ENCODE measurements at places on chromosomes 7 and 10. TPM values are rescaled to one million over a fixed set of nuclear protein-coding genes. Genes with fewer than 3 reads are reported as not detected.

The ACTL6B gene
- polyA plus RNA-seq: not detected

The SPDYE1 gene
- polyA plus RNA-seq: 0.80 TPM

The CPVL gene
- polyA plus RNA-seq: 56.7 TPM

The PHF14 gene
- polyA plus RNA-seq: 59.0 TPM

The NPFFR1 gene
- 0.23 TPM for polyA plus RNA-seq

The ZNF783 gene
- polyA plus RNA-seq: 15.7 TPM

The TMEM213 gene
- 35.2 TPM for polyA plus RNA-seq

The TMEM229A gene
- polyA plus RNA-seq: 0.23 TPM

GRCh38 chr10:68067029-68067428 lies 8.1 kb downstream of the HERC4 start:
- DNase-seq: no peak

GRCh38 chr7:130070861-130071622 lies 708 bp downstream of the KLHDC10 start:
- no peak for DNase-seq

- no peak for DNase-seq
These were observed 622 bp downstream of the DYNC1I1 start for GRCh38 chr7:95772771-95773581.

GRCh38 chr7:22301790-22302189 lies 55.2 kb downstream of the RAPGEF5 start:
- DNase-seq: no peak

GRCh38 chr10:109027534-109028185 lies 895.7 kb downstream of the XPNPEP1 start:
- DNase-seq: no peak

DNA sequence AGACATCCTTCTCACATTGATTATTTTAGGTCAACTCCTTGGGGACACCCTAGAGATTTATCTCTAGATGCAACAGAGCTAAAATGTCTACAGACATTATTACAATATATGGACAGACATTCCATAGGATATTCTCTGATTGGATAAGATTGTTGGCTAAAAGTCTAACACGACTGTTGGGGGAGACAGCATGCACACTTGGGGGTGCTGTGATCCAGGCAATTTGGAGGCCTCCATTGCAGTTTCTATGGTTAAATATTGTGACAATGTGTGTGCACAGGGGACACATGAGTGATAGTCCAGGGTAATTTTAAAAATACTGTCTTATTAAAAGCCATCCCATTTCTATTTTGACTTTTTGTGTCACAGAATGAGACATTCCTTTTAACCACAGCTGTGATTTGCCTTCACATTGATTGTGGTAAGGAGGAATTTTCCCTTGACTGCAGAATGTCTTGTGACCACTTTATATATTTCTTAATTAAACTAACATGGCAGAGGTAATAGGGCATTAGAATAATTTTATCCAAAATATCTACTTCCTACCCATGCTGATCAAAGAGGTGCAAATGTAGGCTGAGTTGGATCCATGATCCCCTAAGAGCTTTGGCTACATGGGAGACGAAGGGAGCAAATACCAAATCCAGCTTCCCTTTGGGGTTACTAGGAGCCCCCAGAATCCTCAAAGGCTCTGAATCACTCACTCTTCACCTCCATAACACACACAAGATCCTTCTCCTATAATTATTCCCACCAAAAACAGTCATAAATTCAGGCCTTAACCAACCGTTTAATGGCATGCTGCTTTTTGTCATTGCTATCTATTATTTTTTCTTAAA lies 7.3 kb downstream of the TFPI2 start:
- DNase-seq: no peak

DNA sequence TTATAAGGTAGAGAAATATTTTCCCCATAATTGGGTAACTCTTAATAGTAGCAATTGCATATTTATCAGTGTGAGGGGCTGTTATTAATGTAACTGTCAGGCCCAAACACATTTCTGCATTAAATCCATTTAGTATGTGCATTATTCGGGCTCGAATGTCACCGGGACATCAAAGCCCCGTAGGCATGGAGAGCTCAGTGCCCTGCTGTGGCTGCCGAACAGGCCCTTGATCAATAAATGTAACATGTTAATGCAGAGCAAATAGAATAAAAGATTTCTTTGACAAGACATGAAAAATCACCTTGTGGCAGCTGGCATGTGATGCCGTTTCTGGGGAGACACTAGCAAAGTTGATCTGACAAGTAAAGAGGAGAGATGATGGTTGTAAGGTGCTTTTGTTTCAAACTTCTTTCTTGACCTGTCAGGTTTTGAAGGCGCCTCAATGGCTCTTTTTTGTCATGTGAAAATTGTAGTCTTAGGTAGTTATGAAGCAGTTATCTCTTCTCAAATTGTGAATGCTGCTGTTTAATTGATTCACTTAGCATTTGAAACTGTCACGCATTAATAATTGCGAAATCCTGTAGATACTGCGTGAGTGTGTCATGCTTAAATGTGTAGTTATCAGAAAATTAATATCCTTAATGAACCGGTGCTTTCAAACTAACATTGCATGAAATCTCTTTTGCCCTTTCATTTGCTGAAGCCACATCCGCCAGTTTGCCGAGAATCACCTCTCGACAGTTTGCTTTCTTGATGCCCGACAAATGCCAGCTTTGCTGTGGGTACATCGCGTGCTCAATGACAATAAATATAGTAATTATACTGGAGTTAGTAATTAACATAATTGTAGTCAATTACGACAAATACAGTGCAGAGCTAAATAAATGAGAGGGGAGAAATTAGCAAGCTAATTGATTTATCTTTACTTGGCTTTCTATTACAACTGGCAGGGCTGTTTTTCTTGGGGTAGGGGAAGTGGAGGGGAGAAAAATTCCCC lies 19.5 kb downstream of the LRMDA start:
- no peak for DNase-seq

DNA sequence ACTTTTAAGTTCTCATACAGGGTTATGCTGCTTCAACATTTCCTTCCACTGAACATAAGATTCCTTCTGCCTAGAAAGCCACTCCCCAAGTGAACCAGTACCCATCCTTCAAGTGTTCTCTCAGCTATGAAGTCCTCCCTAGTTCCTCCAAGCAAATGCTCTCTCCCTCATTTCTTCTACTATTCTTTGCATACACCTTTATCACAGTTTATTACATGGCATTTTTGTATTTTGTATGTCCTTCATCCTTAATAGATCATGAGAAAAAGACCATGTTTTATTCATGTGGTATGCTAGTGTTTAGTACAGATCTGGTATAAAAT lies 1.9 kb downstream of the SYPL1 start:
- DNase-seq: no peak

DNA sequence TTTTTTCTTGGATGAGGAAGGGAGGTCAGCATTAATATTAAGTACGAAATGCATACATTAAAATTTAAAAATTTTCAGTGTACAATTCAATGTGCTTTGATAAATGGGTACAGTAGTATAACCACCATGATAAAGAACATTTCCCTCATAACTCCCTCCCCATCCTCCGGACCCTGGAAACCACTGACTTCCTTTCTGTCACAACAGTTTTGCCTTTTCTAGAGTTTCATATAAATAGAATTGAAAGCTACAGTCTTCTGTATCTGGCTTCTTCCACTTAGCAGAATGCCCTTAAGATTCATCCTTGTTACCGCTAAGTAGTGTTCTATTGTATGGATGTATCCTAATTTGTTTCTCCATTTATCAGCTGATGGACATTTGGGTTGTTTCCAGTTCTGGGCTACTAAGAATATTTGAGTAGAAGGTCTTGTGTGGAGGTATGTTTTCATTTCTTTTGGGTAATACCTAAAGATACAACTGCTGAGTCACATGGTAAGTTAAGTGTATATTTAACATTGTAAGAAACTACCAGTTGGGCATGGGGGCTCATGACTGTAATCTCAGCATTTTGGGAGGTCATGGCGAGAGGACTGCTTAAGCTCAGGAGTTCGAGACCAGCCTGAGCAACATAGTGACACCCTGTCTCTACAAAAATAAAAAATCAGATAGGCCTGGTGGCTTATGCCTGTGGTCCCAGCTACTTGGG lies 30.8 kb downstream of the ABI1 start:
- DNase-seq: no peak

- DNase-seq: no peak
These were observed 25.9 kb downstream of the LMOD2 start for GRCh38 chr7:123681561-123681960.

DNA sequence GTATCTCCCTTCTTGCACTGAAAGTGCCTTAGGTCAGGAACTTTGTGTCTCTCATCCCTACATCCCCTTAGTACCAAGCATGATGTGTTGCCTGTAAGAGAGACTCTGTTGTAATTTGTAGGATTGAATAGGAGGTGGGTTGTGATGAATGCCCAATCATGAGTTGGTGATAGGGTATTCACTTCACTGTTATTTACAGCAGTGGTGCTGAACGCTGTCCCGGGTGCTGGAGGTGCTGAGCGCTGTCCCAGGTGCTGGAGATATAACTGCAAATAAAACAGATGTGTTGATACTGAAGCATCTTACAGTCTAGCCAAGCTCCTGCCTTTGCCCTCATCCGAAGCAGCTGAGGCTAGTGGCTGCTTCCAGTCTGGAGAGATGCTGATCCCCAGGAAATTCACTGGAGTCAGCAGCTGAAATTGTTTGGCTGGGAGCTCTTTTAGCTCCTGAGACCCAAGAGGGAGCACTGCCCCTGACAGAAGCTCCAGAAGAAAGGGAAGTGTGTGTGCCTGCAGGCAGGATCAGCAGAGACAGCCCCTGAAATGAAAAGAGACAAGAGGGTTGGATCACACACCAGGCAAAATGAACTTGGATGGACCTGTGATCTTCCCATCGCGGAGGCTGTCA lies 183.4 kb downstream of the SORCS3 start:
- DNase-seq: peak; percentile 55

DNA sequence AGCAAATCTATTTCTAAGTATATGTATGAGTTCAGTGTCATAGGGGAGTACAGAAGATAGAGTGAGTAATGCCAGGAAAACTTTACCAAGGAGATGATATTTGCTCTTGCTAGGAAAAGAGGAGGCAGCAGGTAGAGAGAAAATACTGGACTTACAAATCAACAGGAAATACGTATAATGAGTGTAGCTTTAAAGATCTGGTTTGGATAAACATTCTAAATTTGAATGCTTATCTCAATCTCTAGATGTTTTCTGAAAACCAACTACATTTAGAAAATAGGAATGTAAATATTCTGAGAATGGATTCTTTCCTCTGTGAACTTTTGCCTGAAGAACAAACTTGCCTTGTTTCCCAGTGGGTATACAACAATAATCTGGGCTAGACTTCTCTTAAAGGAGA lies 46.9 kb upstream of the GNAI1 start:
- DNase-seq: no peak

Data from renal cortex interstitium (tissue), 15 donors.